NCI-H524 treated with DMSO at 0.1 percent for 48 hours (cell line): ENCODE measurements at places on chromosomes 6 and 20.

DNA sequence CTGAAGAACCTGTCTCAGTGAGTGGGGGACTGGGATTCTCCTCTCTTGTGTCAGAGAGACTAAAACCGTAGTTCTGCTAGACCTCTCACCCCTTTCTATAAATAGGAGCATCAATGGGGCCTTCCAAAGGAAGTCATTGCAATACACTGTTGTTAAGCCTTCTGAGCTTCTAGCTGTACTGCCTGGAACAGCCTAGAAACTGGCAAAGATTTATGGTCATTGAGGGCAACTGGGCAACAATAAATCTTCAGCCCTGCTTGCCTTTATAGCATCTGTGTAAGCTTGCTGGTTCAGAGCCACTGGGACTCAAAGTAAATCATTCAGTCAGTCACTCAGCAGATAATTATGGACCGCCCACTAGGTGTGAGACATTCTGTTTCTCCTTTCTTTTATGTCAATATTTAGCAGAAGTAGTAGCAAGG lies 53.2 kb downstream of the PPP1R14C start:
- DNase-seq, result no peak

DNA sequence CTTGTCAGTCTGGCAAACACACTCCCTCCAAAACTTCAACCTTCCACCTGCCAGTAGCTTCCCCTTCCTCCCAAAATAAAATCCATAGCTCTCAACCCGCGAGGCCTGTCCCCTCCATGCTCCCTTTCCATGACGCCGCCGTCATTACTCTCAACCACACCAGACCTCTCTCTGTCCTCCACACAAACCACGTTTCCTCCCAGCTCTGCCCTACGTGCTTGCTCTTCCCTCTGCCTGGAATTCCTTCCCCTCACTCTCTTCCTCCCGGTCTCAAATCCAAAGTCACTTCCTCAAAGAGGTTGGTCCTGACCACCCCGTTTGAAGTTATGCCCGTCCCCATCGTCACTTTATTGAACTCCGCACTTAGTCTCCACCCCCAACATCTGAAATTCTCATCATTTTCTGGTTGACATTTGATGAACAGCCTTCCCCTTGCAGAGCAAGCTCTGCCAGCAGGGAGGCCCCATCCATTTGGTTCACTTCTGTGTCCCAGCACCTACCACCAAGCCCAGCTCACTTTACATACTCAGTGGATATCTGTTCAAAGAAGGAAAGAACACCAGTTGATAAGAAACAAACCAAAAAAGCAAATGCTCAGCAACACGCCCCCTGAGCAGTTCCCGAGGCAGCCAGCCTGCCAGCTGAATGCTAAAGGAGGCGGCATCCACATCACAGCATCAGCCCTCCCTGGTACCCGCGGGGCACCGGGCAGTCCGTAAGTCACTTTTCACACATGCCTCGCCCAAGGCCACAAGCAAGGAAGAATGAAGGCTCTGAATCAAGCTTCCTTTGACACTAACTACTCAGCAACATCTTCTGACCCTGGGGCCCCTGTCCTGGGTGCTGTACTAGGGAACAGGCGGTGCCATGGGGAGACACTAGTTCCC lies 125.0 kb downstream of the NFATC2 start:
- DNase-seq, result no peak

GRCh38 chr6:33072508-33073100 lies 845 bp downstream of the HLA-DPA1 start:
- no peak for DNase-seq

DNA sequence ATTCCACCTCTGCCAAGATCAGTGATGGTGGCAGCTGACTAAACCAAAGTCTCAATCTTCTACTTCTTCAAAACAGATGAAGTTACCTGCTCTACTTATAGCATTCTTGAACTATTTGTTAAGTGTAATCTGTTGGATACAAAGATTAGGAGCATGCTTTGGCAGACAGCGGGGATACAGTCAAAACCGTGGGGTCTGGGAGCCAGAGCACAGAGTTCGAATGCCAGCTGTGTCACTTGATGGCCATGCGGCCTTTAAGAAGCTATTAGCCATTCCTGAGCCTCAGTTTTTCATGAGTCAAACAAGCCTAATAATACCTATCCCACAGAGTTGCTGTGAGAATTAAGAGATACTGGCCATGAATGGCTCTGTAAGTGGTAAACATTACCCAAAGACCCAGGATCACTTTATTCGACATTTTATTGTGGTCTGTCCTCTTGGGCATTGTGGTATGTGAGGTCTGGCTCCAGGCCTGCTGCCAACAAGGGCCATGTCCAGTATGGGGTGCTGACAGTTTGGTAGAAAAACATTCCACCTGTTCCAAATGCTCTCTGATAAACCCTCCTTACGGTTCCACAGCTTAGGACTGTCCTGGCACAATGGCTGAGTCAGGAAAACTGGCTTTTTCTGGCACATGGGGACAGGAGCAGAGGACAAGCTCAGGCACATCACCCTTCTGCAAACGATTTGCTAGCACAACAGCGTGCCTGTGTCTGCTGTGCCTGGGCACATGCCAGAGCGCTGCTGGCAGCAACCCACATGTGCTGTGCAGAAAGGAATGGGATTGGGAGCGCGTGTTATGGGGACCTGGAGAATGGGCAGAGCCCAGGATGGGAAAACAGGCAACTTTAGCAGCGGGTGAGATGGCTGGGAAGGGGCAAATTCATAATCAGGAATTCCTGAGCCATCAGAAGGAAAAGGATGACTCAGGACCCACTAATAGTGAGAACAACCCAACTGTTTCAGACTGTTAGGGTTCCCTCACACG lies 15.7 kb upstream of the FAM83C start:
- DNase-seq, result no peak

DNA sequence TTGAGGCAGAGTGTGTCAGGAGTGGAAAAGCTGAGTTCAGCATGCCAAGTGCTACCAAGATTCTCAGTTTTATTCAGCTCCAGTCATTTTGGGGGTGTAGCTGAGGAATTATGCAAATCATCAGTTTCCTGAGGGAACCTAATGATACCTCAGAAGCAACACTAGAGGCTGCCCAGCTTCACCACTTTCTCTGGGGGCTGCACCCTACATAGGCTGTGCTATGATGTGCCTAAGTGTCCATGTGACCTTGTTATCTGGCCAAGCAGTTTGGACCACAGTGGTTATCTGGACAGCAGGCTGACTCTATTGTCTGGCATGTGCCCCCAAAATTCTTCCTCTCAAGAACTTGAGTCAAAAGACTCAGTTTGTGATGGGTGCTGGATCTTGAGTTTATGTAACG lies 374.6 kb upstream of the SYNCRIP start:
- no peak for DNase-seq

- DNase-seq, result no peak
Measured at GRCh38 chr20:44092551-44093248, 94.3 kb downstream of the JPH2 start.

- no peak for DNase-seq
Measured at GRCh38 chr20:51106011-51106410, 83.1 kb upstream of the KCNG1 start.

GRCh38 chr6:38782616-38783015 lies 67.5 kb downstream of the DNAH8 start:
- no peak for DNase-seq

- DNase-seq, result no peak
Measured at GRCh38 chr6:13536796-13537526, 37.4 kb upstream of the SIRT5 start.

DNA sequence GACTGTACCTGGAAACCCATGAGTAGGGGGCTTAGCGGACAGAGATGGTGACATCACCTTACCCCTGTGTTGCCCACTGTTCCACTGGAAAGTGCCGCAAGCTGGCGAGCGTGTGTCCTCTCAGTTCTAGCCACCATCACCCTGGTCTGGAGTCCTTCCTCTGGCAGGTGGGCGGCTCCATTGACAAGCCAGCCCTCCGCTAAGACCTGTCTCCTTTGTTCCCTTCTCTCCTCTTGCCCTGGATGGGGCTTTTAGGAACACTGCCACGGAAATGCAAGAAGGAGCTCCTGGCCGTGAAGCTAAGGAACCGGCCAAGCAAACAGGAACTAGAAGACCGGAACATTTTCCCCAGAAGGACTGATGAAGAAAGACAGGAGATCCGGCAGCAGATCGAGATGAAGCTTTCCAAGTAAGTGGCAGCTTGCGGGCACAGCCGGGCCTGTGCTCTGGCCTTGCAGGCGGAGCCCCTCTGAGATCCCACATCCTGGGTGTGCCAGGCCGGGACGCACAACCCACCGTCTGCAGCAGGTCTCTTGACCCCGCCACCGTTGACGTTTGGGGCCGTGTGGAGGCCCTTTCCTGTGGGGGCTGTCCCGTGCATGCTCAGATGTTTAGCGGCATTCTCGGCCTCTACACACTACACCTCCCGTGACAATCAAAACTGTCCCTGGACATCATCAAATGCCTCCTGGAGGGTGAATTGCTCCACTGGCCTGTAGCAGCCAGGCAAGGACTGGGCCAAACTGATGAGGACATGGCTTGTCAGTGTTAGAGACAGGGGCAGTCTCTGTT lies 127.5 kb downstream of the SYCP2 start:
- no peak for DNase-seq

DNA sequence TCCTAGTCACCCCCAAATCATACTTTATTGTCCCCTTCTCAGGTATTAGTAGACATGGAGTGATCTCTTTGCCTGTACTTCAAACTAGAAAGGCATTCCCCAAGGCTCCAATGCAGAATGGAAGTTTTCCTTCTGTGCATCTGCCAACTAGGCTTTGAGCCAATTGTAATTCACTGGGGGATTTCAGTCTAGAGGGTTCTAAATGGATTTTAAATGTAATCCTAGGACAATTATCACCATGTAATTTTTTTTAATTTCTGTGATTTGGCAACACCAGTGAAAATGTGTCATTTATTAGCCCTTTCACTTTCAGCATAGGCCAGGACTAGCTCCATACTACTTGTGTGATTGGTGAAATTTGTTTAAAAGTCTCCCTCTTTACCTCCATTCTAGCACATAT lies 557.6 kb upstream of the MARCKS start:
- no peak for DNase-seq
